ENCODE measurements at places on chromosomes 1 and 21.
A peak's percentile ranks its signal among the peaks of the same experiment; 100 is the strongest.

GRCh38 chr1:46087891-46088290 is 44.5 kb downstream of the PIK3R3 start:
- DNase-seq = no peak

GRCh38 chr21:46078978-46079351 is 18.9 kb upstream of the COL6A2 start:
- no peak for DNase-seq

- DNase-seq = no peak
These were observed 53.2 kb upstream of the B3GALNT2 start for GRCh38 chr1:235557495-235557894.

GRCh38 chr1:53341521-53341895 is 13.6 kb upstream of the LRP8 start:
- no peak for DNase-seq

DNA sequence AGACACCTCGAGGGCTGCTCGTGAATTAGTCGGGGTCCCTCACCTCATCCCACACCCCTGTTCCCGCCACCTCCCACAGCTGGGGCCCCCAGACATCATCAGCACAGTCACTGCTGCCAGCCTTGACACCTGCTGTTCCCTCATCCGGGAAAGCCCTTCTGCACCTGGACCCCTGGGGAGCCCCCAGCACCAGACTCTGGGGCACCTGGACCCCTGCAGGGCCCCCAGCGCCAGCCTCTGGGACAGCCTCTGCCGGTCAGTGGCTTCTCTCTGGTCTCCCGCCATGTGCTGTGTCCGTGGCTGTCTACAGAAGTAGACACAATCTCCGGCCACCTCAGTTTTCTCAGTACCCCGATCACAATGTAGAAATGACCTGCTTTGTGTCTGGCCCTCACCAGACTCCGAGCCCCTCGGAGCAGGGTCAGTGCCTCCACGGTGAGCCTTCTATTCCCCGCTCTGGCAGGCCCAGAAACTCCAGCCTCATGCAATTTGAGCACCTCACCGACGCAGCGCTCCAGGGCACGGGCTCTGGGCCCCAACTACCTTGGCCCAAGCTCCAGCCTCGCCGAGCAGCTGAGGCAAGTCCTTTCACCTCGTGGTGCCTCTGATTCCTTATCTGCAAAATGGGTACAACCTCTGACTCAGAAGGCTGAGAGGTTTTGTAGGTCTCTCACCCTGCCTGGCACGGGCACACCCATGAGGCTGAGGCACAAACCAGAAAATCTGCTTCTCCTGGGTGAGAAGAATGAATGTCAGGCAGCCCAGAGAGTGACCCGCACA is 84.7 kb downstream of the RIPK4 start:
- DNase-seq = no peak

- no peak for DNase-seq
These were observed 117.4 kb downstream of the DMRTA2 start for GRCh38 chr1:50305808-50306207.

GRCh38 chr1:43590388-43590925 is 59.5 kb upstream of the KDM4A start:
- DNase-seq = no peak

DNA sequence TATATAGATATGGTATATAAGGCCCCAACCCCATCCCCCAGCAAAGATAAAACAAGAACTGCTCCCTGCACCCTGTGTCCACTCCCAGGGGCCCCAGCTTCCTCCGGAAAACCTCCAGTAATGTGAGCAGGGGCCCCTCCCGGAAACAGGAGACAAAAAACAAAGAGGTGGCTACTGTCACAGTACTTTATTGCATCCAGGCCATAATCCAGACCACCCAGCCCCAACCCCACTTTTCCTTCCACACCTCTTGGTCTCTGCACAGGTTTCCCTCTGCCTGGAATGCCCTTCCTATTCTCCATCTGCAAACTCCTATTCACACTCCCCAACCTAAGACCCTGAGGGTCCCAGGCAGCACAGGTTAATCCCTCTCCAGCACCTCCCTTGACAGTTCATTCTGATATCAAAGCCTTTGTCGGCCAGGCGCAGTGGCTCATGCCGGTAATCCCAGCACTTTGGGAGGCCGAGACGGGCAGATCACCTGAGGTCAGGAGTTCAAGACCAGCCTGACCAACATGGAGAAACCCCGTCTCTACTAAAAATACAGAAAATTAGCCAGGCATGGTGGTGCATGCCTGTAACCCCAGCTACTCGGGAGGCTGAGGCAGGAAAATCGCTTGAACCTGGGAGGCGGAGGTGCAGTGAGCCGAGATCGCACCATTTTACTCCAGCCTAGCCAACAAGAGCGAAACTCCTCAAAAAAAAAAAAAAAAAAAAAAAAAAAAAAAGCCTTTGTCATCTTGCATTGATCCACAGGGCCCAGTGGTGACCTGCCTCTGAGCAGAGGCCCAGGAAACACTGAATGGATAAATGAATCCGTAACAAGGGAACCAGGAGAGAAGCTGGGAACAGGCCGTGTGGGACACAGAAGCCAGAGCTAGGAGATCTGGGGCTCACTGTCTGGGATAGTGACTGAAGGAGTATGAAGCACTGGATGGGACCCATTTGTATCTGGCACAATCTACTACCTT is 2.3 kb upstream of the AUNIP start:
- DNase-seq = peak; percentile 19

DNA sequence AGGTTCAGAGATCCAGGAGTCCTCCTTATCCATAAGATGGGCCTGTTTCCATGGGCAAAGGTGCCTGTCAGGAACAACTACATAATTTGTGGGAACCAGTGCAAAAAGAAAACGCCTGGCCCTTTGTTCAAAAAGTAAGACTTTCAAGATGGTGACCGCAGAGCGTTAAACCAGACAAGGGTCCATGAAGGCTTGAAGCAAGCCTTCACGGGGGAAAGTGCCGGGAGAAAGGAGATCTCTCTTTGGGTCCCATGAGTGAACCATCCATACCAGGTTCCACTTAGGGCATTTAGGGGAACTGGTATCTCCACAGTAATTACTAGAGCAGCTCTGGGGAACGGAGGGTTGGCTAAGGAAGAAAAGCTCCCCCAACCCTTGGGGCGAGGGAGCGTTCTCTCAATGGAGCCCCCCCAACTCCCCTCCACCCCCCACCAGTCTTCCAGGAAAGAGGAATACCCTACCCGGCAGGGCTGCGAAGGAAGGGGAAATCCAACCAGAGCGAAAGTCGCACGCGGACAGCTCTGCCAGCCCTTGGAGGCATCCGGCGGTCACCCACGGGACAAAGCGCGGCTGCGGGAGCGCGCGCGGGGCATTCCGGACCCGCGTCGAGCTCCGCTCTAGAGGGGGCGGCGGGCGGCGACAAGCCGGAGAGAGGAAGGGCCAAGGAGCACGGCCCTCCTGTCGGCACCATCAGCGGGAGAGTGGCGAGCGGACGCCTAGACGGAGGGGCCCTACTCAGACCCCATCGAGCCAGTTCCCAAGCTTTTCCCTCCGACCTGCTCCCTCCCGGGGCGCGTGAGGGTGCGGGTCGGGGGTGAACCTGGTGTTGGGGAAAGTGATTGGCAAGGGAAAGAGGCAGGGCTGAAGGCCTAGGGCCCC is 687 bp upstream of the RASSF5 start:
- DNase-seq = peak; percentile 44

DNA sequence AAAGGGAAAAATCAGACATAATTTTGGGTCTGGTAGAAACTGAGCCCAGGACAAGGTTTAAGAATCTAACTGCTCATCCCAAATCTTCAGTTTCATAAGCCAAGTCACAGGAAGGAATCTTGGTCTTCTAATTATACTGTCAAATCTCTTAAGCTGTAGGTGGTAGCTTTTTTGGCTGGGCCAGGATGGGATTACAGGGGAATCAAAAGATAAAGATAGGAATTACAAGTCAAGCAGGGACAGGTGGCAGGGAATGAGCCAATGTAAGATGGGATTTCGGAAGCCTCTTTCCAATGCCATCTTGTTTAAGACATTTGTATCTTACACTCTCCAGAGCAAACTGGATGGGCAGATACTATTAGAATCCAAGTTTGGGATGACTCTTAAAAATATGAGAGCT is 383.5 kb downstream of the KCNH1 start:
- no peak for DNase-seq

DNA sequence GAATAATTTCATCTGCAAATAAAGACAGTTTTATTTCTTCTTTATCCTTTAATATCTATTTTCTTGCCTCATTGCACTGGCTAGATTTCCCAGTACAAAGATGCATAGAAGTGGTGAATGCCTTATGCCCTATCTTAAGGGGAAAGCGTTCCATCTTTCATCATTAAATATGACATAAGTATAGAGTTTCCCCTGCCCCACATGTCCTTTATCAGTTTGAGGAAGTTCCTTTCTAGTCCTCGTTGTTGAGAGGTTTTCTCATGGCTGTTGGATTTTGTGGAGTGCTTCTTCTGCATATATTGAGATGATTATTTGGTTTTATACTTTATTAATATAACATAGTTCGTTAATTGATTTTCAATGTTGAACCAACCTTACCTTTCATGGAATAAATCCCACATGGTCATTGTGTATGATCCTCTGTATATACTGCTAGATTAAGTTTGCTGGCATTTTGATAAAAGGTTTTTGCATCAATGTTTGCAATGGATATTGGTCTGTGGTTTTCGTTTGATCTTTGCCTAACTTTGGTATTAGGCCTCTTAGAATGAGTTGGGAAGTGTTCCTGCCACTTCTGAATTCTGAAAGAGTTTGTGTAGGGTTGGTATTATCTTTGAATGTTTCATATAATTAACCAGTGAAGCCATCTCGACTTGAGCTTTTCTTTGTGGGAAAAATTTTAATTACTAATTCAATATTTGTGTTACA is 15.6 kb downstream of the PRKACB start:
- DNase-seq = peak; percentile 46

GRCh38 chr1:67918067-67918466 is 84.8 kb upstream of the GNG12 start:
- no peak for DNase-seq

GRCh38 chr21:32597205-32597604 is 11.9 kb upstream of the TCP10L start:
- no peak for DNase-seq

DNA sequence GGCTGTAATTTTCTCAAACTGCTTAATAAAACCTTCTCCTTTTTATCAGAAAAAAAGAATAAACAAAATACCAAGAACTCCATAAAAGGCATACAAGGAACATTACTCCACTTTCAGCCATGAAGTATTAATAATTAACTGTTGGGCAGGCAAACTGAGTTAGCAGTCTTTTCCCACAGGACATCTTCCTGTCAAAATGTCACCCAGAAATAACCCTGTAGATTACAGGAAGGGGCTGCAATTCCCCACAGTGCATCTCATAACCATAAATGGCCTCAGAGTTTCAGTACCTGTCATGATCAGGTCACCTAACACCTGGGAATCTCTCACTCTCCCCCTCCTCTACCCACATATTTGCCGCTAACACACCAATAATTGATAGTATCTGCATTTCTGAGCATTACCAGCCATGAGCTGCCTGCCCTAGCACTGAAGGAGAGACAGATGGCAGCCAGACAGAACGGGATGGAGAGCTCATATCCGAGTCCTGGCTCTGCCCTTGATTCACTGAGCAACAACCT is 475.0 kb downstream of the SMYD3 start:
- no peak for DNase-seq

- peak; percentile 58 for DNase-seq
These were observed 29.2 kb downstream of the EPHB2 start for GRCh38 chr1:22739648-22740385.

DNA sequence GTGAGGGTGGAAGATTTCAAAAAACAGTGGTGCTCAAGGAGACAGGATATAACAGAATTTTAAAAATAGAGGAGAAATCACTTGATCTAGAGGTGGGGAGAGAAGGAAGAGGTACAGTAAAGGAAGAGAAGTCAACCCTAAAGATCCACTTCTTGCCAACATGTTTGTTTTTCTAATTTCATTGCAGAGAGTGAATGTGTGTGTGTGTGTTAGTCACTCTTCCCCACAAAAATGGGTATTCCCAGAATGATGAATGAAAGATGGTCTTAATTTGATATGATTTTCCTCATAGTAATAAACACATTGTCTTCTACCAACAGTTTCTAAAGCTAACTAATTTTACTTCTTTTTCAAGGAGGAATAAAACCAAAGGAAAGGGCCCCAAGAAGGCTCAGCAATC is 74.2 kb upstream of the NGF start:
- no peak for DNase-seq

- DNase-seq = no peak
These were observed 77.9 kb downstream of the CDC7 start for GRCh38 chr1:91578320-91579109.

- no peak for DNase-seq
These were observed 81.7 kb upstream of the ATP1B1 start for GRCh38 chr1:169024800-169025271.
